Smooth muscle cell of bladder (primary cell): ENCODE measurements at places on chromosomes 12 and 14. TPM values are rescaled to one million over a fixed set of nuclear protein-coding genes. Genes with fewer than 3 reads are reported as not detected.

Gene LRFN5
- 1.3 and 7.4 TPM in 2 replicates for total RNA-seq

Gene TSPAN11
- total RNA-seq: 0.18 and 1.1 TPM in 2 replicates

Gene CELA1
- total RNA-seq: not detected in 2 replicates

Gene FSCB
- total RNA-seq: not detected in 2 replicates

Gene SLC25A29
- 23.5 and 29.3 TPM in 2 replicates for total RNA-seq

Gene PTHLH
- 2.0 and 17.8 TPM in 2 replicates for total RNA-seq

Gene NEUROD4
- total RNA-seq: not detected in 2 replicates

Gene GLT1D1
- not detected in 2 replicates for total RNA-seq

Gene LRCOL1
- 0.14 TPM in 1 of 2 replicates, not detected in the other for total RNA-seq

Gene GZMB
- not detected in 2 replicates for total RNA-seq
